Activated B cell treated with CpG ODN at 0.5 μM for 24 hours (primary cell): ENCODE measurements at places on chromosomes 12 and 14.

DNA sequence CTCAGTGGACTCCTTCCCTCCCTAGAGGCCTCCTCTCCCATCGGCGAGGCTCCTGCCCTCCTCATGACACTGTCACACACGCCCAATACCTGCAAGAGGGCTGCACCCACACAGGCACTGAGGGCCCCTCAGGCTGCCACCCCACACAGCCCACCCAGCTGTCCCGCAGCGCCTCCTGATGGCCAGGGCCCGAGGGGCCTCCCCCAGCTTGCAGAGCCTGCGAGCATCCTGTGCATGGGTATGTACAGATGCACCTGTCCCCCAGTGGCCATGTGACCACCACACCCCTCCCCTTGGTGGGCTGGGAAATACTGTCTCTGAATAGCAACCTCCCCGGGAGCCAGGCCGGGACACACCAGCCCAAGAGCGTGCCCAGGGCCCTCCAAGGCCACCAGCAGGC is 19.0 kb upstream of the NUDT14 start:
- DNase-seq = no peak

GRCh38 chr12:109820816-109821381 is 12.3 kb downstream of the TRPV4 start:
- no peak for DNase-seq

DNA sequence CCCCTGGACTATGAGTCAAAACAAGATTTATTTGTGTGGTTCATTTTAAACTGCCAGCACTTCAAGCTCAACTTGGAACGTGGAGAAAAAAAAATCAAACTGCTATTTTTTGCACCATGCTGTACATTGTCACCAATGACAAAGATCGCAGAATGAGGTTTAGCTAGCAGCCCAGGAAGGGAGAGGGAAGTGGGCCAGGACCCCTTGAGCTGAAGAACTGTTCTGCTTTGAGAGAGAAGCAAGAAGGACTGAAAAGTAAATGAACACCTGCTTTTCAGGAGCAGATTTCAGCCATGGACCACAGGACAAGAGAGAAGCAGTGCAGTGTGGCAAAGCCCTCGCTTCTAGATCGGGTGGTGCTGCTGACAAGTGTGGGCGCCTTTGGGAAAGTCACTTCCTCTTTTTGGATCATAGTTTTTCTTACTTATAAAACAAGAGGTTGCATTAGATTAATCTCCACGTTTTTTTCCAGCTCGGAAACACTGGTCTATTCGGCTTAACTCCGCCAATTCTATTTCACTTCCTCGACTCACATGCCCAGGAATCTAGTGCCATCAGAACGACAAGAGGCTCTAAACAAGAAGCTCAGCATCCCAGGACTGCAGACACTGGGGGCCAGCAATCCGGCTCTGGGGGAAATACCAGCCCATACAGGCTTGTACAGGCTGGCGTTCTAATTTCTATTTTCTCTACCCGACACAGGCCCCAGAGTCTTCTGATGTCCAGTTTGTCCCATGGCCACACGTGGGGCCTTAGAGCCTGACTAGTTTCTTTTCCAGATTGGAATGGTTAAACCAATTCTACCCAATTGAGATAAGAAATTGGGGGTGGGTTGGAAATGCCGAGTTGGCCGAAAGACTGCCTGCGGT is 129.9 kb downstream of the CRACR2A start:
- no peak for DNase-seq

DNA sequence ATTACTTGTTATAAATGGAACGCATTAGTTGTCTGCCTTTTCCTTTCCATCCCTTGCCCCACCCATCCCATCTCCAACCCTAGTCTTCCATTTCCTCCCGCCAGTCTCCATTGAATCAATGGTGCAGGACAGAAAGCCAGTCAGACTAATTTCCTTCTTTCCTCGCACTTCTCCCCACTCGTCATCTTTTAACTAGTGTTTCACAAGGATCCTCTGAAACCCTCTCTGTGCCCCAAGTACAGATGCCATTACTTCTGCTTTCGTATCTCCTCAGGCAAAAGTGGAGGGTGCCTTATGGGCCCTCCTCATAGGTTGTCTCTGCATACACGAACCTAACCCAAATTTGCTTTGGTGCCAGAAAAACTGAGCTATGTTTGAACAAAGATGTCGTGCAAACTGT is 4.2 kb downstream of the DAZAP2 start:
- no peak for DNase-seq

DNA sequence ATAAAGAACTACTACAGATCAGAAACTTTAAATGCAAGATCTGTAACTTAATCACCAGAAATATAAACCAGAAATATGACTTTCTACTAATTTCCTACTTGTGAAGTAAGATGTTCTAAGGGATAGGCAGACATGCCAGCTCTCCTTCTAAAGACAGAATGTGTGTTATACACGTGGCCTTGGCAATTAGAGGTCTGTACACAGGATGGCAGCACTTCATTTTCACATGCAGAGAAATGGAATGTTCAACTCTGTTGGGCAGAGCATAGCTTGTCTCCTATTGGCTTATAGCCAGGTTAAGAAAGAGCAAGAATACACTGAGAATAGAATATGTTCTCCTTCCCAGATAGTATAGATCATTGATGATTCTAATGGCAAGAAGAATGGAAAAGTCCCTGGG is 403.8 kb downstream of the DAD1 start:
- DNase-seq = no peak

DNA sequence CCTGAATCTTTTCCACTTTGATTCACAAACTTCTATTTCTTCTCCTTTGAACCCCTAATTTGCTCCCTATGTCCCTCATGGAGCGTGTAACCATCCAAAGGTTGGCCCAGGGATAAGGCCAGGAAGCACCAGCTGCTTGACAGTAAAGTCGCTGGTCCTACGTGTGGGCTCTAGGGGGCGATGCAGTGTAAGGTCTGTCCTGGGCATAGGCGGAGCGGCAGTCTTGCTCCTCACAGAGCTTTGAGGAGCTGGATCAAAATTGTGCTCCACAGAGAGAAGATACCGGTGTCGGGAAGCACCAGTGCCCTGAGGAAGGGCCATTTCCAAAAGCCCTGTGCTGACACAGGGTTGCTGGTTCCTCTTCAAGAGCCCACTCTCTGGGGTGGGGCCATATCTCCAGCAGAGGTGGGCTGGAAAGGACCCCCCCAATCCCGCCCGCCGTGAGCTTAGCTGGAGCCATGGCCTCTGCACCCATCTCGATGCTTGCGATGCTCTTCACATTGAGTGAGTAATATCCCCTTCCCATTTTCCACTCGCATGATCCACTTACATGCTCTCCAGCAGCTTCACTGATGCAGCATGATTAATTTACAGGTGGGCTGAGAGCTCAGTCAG is 49.9 kb upstream of the OR4E1 start:
- no peak for DNase-seq

DNA sequence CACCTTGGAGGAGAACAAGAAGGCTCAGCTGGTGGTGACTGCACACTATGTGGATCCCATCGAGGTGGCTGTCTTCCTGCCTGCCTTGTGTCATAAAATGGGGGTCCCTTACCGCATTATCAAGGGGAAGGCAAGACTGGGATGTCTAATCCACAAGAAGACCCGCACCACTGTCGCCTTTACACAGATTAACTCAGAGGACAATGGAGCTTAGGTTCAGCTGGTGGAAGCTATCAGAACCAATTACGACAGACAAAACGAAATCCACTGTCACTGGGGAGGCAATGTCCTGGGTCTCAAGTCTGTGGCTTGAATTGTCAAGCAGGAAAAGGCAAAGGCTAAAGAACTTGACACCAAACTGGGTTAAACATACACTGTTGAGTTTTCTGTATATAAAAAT is 12.6 kb downstream of the TRAPPC6B start:
- DNase-seq = no peak

- DNase-seq = no peak
Observed at GRCh38 chr12:25764409-25764808, 194.1 kb upstream of the RASSF8 start.
